ENCODE measurements at places on chromosomes 12 and 14. TPM values are rescaled to one million over a fixed set of nuclear protein-coding genes. Genes with fewer than 3 reads are reported as not detected.

The PRB2 gene
- not detected for total RNA-seq

The KCNH3 gene
- total RNA-seq = 2.3 TPM

The TSPAN19 gene
- total RNA-seq = not detected

The SLC24A4 gene
- not detected for total RNA-seq

DNA sequence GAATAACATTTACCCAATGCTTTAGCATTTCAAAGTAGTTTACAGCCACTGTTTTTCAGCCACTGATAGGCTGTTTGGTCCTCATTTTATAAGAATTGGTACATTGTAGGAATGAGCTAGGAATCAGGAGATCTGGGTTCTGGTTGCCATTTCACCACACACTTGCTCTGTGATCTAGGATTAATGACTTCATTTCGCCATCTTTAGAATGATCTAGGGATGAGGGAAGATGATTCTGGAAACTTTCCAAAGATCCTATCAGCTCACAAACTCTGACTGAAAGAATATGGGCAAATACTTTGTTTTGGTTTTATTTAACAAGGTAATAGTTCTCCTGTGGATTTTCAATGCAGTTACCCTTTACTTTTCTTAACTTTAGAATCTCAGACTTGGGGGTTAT is 155.0 kb downstream of the GCH1 start:
- H3K36me3 ChIP-seq = no peaks in the 10 kb centered on the region
- no peak overlapping the region for H3K4me3 ChIP-seq
- H3K4me1 ChIP-seq = peaks cover 23% of the 10 kb centered on the region
- peaks cover 11% of the 10 kb centered on the region for H3K27me3 ChIP-seq
- no peak overlapping the region for H3K27ac ChIP-seq

- peaks cover 4% of the 10 kb centered on the region for H3K27me3 ChIP-seq
- no peak overlapping the region for H3K4me3 ChIP-seq
- H3K27ac ChIP-seq = no peak overlapping the region
Measured at GRCh38 chr14:22812744-22813143, 2.5 kb downstream of the SLC7A7 start.

DNA sequence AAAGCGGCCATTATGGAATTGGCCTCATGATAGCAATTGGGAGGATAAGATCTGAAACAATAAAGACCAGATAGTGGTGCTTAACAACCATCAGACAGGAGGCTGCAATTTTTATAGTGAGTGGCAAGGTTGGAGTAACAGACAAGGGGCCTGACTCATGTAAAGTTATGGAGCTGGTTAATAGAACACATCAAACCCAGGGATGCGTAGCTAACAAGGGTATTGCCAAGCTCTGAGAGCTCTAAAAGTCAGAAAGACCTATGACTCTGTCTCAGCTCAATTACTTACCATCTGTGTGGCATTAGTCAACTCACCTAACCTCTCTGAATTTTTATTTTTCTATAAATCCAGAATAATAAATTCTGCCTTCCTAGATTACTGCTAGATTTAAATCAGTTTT is 1731.5 kb upstream of the FLRT2 start:
- H3K4me1 ChIP-seq = no peaks in the 10 kb centered on the region
- no peak overlapping the region for H3K27ac ChIP-seq
- H3K36me3 ChIP-seq = no peaks in the 10 kb centered on the region
- no peak overlapping the region for H3K4me3 ChIP-seq
- no peak for DNase-seq

GRCh38 chr12:112317481-112317880 is 64.8 kb downstream of the HECTD4 start:
- H3K4me1 ChIP-seq = no peaks in the 10 kb centered on the region
- no peak overlapping the region for H3K4me3 ChIP-seq
- no peak overlapping the region for H3K27ac ChIP-seq
- peaks cover 12% of the 10 kb centered on the region for H3K36me3 ChIP-seq

GRCh38 chr12:53182903-53183302 is 2.2 kb upstream of the CSAD start:
- no peak overlapping the region for H3K27ac ChIP-seq
- no peak for DNase-seq
- H3K36me3 ChIP-seq = peaks cover 66% of the 10 kb centered on the region
- H3K27me3 ChIP-seq = no peaks in the 10 kb centered on the region
- peaks cover 58% of the 10 kb centered on the region for H3K4me1 ChIP-seq

DNA sequence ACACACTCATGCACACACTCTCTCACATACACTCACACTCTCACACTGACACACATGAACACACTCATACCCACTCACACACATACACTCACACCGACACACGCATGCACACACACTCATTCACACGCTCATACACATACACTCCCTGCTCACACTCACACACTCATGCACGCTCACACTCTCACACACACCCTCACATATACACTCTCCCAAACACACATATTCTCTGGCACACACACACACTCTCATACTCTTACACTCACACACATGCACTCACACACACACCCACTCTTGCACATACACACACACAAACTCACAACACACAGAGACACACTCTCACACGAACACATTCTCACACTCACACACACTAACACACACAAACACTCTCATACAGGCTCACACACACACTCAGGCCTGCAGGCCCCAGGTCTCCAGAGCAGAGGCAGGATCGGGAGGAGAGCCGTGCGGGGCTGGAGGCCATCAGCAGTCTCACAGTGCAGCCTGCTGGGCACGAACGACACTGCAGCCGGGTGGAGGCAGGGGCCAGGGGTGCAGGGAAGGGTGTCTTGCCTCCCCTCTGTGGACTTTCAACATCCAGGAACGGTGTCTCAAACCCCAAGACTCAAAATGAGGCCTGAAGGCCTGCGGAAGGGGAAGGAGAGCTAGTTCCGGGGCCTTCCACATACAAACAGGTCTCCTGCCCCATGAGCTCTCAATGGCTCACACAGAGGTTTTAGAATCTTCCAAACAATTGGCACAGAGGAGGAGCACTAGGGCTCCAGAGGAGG is 148.7 kb downstream of the ANO2 start:
- no peaks in the 10 kb centered on the region for H3K36me3 ChIP-seq
- DNase-seq = peak; percentile 10
- H3K27ac ChIP-seq = no peak overlapping the region
- H3K4me3 ChIP-seq = no peak overlapping the region

- DNase-seq = no peak
- no peaks in the 10 kb centered on the region for H3K36me3 ChIP-seq
- no peak overlapping the region for H3K4me3 ChIP-seq
- H3K4me1 ChIP-seq = no peaks in the 10 kb centered on the region
- H3K27me3 ChIP-seq = peaks cover 25% of the 10 kb centered on the region
- no peak overlapping the region for H3K27ac ChIP-seq
Measured at GRCh38 chr12:6310771-6311610, 509 bp downstream of the PLEKHG6 start.

DNA sequence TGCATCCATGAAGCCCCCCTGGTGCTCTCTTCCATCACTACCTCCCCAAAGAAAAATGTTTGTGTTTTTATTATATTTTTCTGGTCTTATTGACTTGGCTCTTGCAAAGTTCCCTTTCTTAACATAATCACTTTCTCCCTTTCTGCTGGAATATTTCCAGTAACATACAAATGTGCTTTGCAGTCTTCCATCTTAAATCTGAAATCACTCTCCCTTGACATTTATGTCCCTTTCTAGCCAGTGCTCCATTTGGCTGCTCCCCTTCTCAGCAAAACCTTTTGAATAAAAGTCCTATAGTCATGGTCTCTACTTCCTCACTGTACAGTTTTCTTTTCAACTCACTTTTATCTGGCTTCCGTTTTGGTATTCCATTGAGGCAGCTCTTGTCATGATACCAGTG is 118.8 kb downstream of the SNAPC1 start:
- no peak overlapping the region for H3K27ac ChIP-seq
- DNase-seq = no peak
- H3K4me1 ChIP-seq = no peaks in the 10 kb centered on the region

DNA sequence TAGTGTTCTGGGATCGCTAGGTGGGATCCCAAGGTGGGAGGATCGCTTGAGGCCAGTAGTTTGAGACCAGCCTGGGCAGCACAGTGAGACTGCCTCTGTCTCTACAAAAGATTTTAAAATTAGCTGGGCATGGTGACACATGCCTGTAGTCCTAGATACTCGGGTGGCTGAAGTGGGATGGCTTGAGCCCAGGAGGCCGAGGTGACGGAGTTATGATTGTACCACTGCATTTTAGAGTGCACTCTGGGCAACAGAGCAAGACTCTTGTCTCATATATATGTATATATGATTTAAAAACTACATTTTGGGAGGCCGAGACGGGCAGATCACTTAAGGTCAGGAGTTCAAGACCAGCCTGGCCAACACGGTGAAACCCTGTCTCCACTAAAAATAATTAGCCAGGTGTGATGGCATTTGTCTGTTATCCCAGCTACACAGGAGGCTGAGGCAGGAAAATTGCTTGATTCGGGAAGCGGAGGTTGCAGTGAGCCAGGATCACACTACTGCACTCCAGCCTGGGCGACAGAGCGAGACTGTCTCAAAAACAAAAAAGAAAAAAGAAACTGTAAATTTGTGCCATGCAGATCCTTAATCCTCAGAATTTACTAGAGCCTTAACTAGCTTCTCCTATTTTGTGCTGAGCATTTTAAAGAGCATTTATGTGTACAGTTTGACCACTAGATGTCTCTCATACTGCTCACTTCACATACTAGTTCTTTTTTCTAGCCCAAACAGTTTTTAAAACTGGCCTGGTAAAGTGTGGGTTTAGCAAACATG is 114.8 kb downstream of the MON2 start:
- no peak overlapping the region for H3K4me3 ChIP-seq
- no peak overlapping the region for H3K27ac ChIP-seq
- H3K27me3 ChIP-seq = no peaks in the 10 kb centered on the region
- H3K36me3 ChIP-seq = peaks cover 13% of the 10 kb centered on the region
- no peak for DNase-seq

- H3K36me3 ChIP-seq = no peaks in the 10 kb centered on the region
- peaks cover 15% of the 10 kb centered on the region for H3K27me3 ChIP-seq
- H3K4me1 ChIP-seq = no peaks in the 10 kb centered on the region
- H3K27ac ChIP-seq = no peak overlapping the region
Measured at GRCh38 chr14:103232031-103232808, 101.8 kb upstream of the EIF5 start.

DNA sequence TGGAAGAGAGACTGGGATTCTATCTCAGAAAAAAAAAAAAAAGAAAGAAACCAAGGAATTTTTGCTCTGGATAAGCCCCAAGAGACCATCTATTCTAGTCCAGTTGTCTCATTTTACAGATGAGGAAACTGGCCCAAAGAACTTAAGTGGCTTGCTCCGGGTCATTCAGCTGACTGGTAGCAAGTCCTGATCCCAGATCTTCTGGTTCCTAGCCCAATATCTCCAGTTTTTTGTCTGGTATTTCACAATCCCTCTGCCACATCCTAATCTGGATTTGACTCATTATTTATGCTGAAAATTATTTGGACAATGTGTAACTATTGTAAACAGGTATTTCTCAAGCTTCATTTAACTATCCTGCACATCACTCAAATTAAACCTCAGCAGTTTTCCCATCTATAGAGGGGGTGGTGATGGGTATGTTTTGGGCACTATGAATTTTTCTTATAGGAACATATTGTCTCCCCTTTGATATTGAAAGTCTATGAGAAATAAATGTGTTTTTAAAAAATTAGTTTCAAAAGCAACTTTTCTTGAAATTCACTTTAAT is 43.4 kb downstream of the PPP2R5E start:
- no peak for DNase-seq
- peaks cover 14% of the 10 kb centered on the region for H3K36me3 ChIP-seq
- H3K4me1 ChIP-seq = peaks cover 16% of the 10 kb centered on the region
- H3K4me3 ChIP-seq = no peak overlapping the region
- no peaks in the 10 kb centered on the region for H3K27me3 ChIP-seq

- H3K27ac ChIP-seq = peak overlapping the region; percentile 96
- H3K4me3 ChIP-seq = peak overlapping the region; percentile 51
- H3K36me3 ChIP-seq = peaks cover 3% of the 10 kb centered on the region
- peaks cover 22% of the 10 kb centered on the region for H3K4me1 ChIP-seq
- no peaks in the 10 kb centered on the region for H3K27me3 ChIP-seq
Measured at GRCh38 chr12:75944097-75944904, 87.3 kb downstream of the PHLDA1 start.

DNA sequence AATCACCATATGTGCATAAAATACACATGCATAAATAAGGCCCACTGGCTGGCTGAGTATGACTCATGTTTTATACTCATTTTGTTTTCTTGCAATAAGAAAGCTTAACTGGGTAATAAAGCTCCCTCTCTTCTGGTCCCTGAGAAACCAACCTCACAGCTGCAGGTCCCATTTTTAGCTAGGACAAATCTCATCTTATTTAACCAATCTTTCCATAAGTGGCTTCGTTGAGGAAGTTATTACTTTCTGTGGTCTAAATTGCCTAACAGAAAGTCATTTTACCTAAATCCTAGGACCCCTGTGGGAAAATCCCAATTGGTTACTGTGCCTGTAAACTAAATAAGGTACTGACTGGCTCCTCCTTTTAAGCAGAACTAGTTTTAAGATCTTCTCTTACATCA is 232.8 kb upstream of the FBXO33 start:
- no peak overlapping the region for H3K27ac ChIP-seq
- no peaks in the 10 kb centered on the region for H3K27me3 ChIP-seq
- no peaks in the 10 kb centered on the region for H3K36me3 ChIP-seq
- peaks cover 6% of the 10 kb centered on the region for H3K4me1 ChIP-seq
- no peak overlapping the region for H3K4me3 ChIP-seq
- DNase-seq = no peak

GRCh38 chr14:96821501-96821900 is 24.3 kb downstream of the VRK1 start:
- H3K27me3 ChIP-seq = no peaks in the 10 kb centered on the region
- peaks cover 6% of the 10 kb centered on the region for H3K4me1 ChIP-seq
- no peak overlapping the region for H3K27ac ChIP-seq

DNA sequence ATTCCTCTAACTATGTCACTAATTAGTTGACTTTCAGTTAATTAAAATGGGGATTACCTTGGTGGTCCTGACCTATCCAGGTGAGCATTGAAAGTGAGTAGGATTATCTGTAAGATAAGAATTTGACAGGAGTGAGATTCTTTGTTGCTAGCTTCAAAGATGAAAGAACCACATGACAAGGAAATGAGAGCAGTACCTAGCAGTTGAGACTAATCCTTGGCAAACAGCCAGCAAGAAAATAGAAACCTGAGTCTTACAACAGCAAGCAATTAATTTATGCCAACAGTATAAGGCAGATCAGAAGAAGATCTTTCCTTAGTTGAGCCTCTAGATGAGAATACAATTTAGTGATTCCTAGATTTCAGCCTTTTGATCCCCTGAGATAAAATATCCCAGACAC is 1058.4 kb downstream of the LRFN5 start:
- H3K4me1 ChIP-seq = no peaks in the 10 kb centered on the region
- H3K27me3 ChIP-seq = no peaks in the 10 kb centered on the region
- DNase-seq = no peak
- no peak overlapping the region for H3K4me3 ChIP-seq

DNA sequence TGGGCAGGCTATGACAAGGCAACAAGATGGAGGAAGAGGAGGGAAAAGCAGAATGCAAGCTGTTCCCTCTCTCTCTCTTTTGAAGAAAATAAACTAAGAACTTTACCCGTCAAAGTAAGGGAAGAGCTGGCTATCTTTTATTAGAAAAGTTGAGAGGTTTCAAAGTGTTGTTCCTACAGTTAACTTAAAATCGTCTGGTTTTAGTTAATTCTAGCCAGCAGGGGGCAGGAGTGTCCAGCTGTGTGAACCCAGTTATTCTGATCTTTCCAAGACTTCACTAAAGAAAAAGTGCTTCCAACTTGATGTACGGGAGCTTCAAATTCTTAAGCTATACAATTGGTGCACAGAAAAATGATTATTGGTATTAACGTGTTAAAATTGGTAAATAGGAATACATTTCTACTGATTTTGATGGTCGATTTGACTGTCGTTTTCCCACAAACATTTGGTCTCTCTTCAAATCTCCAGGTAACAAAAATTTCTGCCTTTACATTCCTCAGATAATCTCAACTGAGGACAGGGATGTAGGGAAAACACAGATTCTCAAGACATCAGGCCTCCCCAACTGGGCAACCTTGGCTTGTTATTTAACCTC is 28.4 kb upstream of the MON2 start:
- peaks cover 22% of the 10 kb centered on the region for H3K4me1 ChIP-seq
- no peak overlapping the region for H3K4me3 ChIP-seq

Data from activated CD4-positive, alpha-beta T cell treated with anti-CD3 and anti-CD28 coated beads, Interleukin-2, amount 10 ng/mL, durations not matched to agents 7 days and 5 days (primary cell).